ENCODE measurements at places on chromosomes 6 and 20. TPM values are rescaled to one million over a fixed set of nuclear protein-coding genes. Genes with fewer than 3 reads are reported as not detected.
A peak's percentile ranks its signal among the peaks of the same experiment; 100 is the strongest.

LIME1 gene
- 15.7 TPM for total RNA-seq

PNPLA1 gene
- 0.86 TPM for total RNA-seq

INSM1 gene
- not detected for total RNA-seq

RNF217 gene
- total RNA-seq: 3.6 TPM

DNA sequence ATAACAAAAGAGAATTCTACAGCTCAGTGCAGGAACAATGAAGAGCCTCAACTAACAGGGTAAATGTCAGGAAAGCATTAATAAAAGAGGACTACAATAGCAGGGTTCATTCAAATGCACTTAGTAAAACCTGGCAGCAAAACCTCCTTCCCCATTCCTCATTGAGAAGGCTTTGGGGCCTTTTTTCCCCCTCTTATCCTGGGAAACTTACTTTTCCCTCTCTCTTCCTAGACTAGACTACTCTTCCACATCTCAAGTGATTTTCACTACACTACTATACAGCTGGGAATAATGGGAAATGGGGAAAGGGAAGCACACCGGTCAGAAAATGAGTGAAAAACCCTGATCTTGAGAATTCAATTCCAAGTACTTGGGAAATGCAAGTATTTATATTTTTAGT is 10.1 kb downstream of the ROMO1 start:
- peak overlapping the region; percentile 48 for H3K27ac ChIP-seq
- peaks cover 35% of the 10 kb centered on the region for H3K4me1 ChIP-seq
- H3K27me3 ChIP-seq: no peaks in the 10 kb centered on the region
- H3K36me3 ChIP-seq: peaks cover 36% of the 10 kb centered on the region

DNA sequence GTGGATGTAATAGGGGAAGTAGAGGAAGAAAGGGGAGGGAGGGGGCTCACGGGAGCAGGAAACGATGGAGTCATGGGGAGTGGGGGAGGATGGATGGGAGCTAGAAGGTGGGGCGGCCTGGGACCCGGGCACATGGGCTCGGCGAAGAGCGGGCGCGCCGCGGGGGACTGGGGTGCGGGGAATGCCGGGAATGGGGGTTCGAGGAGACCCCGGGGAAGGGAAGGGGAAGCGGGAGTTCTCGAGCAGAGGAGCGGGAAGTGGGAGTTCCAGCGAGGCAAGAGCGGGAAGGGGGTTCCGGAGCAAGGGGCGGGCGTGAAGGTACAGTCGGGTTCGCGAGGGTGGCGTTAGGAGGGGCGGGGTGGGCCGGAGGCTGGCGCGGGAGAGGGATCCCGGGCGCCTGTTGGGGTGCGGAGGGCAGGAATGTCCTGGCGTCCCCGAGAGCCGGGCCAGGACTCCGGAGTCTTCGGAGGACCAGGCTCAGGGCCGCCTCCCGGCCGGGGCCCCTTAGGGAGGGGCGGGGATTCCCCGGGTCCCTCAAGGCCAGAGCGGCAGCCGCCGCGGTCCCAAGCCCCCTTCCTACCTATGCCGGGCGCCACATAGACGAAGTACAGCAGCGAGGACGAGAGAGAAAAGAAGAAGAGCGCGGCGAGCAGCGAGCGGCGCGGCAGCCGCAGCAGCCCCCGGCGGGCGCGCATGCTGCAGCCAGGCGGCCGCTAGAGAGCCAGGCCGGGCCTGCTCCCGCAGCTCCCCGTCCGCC is 504 bp downstream of the B4GALT5 start:
- H3K27me3 ChIP-seq: no peaks in the 10 kb centered on the region
- H3K4me1 ChIP-seq: peaks cover 50% of the 10 kb centered on the region
- H3K27ac ChIP-seq: peak overlapping the region; percentile 91
- peak; percentile 64 for DNase-seq
- peaks cover 4% of the 10 kb centered on the region for H3K36me3 ChIP-seq
- H3K4me3 ChIP-seq: peak overlapping the region; percentile 95

All from natural killer cell treated with Interleukin-12 subunit alpha and Interleukin-12 subunit beta and Interleukin-15 and Interleukin-18, amount 100 ng/mL, for 72 hours (primary cell).